ENCODE measurements at places on chromosomes 3 and 15. TPM values are rescaled to one million over a fixed set of nuclear protein-coding genes. Genes with fewer than 3 reads are reported as not detected.

GRCh38 chr3:80244390-80244789 is 476.6 kb upstream of the ROBO1 start:
- DNase-seq, result no peak

DNA sequence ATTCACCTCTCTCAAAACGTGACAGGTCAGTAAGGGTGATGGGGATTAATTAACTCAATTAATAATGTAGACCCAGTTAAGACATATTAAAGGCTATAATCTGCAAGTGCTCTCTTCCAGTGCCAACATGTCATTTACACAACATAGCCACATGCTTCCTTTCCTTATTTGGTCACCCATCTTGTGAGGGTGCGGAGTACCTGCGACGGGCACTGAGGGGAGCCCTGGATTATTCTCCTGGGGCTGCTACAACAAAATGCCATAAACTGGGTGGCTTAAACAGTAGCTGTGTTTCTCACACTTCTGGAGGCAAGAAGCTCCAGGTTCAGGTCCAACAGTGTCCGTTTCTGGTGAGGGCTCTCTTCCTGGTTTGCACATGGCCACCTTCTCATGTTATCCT is 157.4 kb upstream of the LRTM1 start:
- DNase-seq, result no peak

DNA sequence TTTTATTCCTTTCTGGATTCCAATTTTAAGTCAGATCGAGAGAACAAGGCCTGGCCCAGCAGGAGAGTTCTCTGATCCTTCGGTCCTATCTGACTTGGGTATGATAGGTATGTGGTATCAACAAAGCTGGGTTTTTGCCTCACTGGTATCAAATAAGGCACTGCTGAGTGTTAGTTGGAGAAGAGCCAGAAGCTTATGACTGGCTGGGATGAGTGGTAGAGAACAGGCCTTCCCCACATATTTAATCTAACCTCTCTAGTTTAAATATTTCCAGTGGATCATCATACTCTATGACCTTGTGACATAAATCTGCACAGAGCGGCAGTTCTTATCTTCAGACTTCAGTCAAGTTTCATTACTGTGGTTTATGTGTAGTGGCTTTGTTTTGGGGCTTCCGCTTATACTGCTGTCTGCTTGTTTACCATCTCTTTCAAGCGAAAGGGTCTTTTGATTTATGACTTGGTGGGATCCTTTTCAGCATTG is 164.5 kb downstream of the PTPRG start:
- DNase-seq, result no peak

DNA sequence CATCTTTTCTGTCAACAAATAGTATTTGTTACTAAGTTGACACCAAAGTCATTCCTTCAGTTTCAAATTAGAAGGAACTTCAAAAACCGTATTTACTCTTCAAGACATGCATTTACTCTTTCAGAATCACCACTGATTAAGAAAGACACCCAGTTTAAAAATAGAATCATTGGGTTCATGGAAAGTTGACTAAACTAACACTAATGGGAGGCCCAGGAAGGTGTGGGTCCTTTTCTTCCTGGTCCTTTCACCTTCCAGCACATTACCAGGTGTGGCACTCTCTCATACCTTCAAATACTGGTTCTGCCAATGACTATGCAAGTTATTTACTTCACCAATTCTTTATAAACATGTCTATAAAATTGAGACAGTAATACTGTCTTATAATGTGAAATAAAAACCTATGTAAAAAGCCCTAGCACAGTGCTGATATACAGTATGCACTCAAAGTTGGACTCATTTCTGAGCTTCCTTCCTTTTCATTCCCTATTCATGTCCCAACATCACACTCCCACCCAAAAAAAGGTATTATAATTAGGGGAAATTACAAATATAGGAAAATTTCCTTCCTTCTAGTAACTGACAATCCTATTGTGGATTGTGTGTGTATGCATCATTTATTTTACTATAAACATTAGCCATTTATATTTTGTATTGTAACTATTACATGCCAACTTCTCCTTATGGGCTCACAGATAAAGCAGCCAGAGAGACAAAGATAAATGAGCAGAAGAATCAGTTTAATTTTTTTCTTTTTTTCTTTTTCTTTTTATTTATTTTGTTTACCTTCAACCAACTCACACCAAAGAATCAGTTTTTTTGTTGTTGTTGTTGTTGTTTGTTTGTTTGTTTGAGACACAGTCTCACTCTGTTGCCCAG is 48.9 kb downstream of the LRRFIP2 start:
- no peak for DNase-seq

GRCh38 chr3:71956716-71957115 is 171.8 kb upstream of the PROK2 start:
- no peak for DNase-seq

GRCh38 chr3:45011756-45012508 is 14.2 kb upstream of the CLEC3B start:
- no peak for DNase-seq

DNA sequence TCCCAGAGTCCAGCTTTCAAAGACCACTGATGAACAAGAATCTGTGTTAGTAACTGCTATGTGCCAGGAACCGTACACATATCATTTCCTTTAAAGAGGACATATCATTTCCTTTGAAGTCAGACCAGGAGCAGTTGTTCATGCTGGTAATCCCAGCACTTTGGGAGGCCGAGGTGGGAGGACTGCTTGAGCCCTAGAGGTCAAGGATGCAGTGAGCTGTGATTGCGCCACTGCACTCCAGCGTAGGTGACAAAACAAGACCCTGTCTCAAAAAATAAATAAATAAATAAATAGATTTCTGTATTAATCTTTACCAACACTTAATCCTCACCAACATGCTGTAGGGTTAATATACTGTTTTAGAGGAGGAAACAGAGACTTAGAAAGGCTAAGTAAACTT is 23.9 kb upstream of the CDV3 start:
- DNase-seq, result no peak

GRCh38 chr3:147795418-147795817 is 386.3 kb downstream of the ZIC1 start:
- no peak for DNase-seq

DNA sequence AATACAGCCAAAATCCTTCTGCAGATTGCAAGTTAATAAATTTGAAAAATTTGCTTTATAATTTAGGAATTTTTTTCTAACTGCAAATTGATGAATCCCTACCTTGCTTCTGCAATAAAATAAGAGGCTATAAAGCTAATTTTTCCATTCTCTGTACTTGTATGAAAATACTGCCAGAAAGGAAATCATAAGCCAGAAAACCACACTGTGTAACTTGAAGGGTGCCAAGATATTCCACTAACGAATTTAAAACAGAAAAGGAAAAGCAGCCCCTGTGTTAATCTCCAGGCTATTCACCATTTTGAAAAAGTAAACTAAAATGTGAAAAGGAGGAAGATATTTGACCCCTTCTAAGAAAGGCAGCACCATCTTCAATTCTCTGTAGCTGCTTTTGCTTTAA is 557.9 kb upstream of the ZNF385D start:
- no peak for DNase-seq

DNA sequence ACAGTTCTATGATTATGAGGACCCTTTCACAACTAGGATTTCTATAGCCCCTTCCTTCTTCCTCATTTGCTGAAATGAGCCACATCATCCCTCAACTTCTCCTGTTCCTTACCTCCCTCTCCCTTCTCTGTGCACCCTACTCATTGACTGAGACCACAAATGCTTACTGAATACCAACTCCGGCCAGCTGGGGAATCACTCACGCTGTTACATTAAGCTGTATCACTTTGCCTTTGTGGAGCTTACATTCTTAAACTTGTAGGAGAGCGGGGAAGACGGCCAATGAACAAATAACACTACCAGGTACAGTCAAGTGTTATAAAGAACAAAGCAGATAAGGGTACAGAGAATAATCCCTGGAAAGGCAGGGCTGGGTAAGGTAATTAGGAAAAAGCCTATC is 5.7 kb downstream of the SUCLG2 start:
- no peak for DNase-seq

DNA sequence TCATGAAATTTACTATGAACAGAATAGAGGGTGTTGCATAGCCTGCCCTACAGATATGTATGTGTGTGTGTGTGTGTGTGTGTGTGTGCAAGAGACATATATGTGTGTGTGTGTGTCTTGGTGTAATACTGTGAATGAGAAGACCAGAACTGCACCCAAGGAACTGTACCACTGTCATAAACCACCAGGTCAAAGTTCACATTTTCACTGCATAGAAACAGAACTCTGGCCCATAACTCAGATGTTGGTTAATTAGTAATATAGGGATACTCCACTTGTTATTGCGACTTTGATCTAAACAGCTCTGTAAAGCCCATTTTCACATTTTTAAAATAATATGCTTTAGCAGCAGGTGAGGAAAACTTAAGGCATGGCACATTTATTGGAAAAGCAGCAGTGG is 111.8 kb downstream of the IGF2BP2 start:
- no peak for DNase-seq

GRCh38 chr3:111152496-111152895 is 80.9 kb downstream of the NECTIN3 start:
- no peak for DNase-seq

DNA sequence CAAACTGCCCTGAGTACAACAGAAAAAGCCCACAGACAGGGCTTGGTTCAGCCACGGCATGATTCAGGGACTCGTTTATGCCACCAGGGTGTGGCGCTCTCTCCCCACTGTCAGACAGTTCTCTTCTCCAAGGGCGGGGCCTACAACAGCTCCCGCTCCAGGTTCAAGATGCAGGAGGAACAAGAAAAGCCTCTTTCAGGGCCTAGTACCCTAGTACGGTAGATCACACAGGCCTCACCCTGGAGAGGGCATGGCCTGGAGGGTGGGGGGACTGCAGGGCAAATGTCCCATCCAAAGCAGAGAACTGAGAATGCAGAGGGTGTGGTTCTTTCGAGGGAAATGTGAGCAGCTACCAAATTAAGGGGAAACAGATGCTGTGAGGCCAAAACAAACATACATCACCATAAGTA is 12.0 kb downstream of the MESD start:
- DNase-seq, result no peak

- no peak for DNase-seq
Measured at GRCh38 chr3:12147049-12147780, 11.5 kb downstream of the TIMP4 start.

- no peak for DNase-seq
Measured at GRCh38 chr3:150242220-150242936, 165.7 kb upstream of the TSC22D2 start.

GRCh38 chr3:71006810-71007785 is 576.4 kb downstream of the FOXP1 start:
- DNase-seq, result no peak

- no peak for DNase-seq
Measured at GRCh38 chr3:80601479-80601878, 833.7 kb upstream of the ROBO1 start.

DNA sequence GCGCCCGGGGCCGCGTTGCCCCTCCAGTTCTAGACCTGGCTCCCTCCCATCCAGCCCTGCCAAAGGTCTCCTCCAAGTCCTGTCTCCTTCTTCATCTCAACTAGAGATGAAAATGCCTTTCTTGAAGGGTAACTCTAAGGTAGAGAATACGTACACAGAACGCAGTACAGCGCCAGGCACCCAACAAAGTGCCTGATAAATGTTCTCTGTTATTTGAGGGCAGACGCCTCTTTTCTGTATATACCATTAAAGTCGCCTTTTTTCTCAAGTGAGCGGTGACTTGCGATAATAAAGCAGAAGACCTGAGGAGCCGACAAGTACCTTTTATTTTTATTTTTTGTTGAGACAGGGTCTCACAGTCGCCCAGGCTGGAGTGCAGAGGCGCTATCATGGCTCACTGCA is 809 bp downstream of the CRTAP start:
- DNase-seq, result no peak

- DNase-seq, result no peak
Measured at GRCh38 chr15:55108858-55109518, 87.8 kb downstream of the RSL24D1 start.

DNA sequence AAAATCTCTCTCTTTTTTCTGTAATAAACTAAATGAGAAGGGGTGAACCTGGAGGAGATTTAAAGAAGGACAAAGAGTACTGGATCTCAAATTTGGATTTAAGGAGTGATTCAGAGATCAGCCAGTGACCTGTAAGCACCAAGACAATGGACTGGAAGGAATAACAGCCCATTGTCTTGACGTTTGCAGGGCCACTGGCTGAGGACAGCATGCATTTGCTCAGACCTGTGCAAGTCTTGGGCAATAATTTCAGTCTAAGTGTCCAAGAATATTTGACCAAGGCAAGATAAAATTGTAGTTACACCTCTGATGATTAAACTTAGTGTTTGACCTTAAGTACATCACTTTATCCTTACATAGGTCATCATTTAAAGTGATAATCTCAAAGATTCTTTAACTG is 55.8 kb upstream of the OSTN start:
- no peak for DNase-seq

GRCh38 chr15:74809242-74809641 is 3.4 kb upstream of the LMAN1L start:
- no peak for DNase-seq

DNA sequence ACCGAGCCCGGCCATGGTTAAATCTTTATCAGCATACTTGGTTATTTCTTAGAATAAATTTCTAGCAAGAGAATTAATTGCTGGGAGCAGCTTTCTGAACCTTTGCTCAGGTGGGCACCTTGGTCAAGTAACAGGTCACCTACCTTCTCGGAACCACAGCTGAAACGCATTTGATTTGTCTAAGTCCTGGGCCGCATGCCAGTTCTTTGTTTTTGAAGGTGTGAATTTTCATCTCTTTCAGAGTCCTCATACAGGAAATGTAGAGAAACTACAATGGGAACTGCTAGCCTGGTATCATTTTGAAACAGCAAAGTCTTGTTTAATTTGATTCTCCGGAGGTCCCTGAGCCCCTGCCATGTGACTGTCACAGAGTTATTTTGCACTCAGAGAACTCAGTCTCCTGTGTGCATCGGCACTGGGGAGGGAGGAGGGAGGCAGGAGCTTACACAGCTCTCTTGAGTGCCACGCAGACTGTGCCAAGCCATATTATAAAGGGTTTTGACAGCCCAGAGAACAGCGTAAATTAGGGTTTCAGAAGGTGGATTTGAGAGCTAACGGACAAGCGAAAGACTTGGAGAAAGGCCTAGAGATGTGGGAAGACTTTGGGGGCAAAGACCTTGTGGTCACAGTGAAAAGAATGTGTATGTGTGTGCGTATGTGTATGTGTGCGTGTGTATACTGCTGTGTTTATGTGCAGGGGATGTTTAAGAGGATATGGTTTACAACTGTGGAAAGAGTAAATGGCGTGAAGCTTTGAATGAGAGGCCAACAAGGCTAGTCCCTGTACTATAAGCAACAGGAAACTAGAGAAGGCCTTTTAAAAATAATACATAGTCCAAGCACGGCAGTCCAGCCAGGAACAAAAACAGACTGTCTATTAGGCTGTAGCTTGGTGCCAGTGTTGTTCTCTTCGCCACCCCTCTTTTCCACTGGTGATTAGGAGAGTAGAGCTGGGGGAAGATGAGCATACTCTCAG is 61.8 kb upstream of the ATP13A3 start:
- no peak for DNase-seq

Gene RAP2B
- total RNA-seq, result 16.0 TPM

Gene DPP8
- 28.2 TPM for total RNA-seq

Gene RTP3
- not detected for total RNA-seq

Gene LMLN
- 18.9 TPM for total RNA-seq

Gene EPHB3
- total RNA-seq, result 17.7 TPM
